ENCODE measurements at places on chromosomes 4 and X.

- DNase-seq, result no peak
Observed at GRCh38 chr4:53563824-53564223, 27.5 kb downstream of the LNX1 start.

- no peak for DNase-seq
Observed at GRCh38 chr4:87425711-87426110, 3.3 kb downstream of the NUDT9 start.

DNA sequence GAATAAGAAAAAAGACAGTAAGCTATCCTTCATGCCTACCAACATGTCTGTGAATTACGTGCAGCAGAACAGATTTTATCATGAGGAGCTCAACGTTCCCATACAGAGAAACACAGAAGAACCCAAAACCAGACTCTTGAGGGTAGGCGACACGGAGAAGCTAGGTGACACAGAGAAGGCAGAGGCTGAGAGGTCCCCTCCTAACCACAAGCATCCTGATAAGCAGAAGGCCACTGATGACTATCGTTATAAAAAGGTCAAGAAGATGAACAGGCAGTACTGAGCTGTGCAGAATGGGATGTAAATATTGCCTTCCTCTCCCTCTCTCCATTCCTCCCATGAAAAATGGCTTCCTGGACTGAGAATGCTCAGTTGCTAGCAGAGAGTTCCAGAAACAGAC, 350.2 kb upstream of the BOD1L1 start:
- no peak for DNase-seq

GRCh38 chr4:135359128-135359527, 1157.5 kb upstream of the PABPC4L start:
- DNase-seq, result no peak

DNA sequence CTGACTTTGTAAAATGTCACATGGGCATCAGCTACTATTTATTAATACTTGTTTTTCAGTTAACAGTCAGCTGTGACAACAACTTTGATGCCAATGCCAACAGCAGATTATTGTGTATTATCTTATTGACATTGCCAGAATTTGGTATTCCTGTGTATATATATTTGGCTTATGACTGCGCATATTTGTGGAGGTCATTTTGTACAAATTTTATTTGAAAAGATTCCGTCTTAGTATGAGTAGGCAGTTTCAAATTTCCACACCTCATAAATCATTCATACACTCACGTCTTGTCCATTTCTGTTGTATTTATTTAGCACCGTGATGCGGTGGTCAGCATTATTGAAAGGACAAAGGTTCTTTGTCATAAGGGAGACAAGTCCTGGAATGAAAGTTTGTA, 558.2 kb upstream of the NDST4 start:
- no peak for DNase-seq

DNA sequence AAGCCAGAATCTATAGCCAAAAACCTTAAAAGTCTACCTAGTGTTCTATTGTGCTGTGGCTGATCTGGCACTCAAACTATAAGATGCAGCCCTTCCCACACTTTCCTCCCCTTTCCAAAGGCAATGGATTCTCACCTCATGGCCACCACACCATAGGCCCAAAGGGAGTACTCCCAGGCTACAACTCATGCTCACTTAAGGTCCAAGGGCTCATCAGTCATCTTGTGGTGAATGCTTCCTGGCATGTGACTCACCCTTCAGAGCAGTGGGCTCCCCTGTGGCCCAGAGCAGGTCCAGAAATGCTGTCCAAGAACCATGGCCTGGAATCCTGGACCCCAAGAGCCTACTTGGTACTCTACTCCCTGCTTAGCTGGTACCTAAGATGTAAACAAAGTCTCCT, 181.0 kb downstream of the CHRDL1 start:
- no peak for DNase-seq

DNA sequence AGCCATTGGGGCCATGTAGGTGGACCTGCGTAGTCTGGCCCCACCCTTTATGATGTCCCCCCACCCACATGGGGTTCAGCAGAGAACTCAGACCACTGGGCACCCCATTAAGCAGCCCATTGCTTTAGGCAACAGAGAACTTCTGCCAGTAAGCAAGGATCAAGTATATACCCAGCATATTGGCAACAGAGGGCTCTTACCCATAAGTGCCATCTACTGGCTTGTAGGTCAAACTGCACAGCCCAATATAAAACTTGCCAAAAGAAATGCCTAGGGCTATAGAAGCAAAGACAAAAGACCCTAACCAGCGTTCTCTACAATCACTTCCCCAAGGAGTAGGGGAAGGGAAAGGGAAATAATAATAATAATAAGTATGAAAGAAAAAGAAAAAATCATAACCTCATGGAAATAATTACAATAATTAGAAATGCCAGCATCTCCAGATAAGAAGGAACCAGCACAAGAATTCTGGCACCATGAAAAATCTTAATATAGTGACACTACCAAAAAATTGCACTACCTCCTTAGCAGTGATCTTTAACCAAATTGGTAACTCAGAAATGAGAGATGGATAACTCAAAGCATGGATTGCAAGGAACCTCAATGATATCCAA, 1090.7 kb downstream of the FAT4 start:
- DNase-seq, result no peak

Measured in cortex of kidney (tissue), 1 donor.